Lung (tissue), 17 donors: ENCODE measurements at places on chromosomes 7 and 10. TPM values are rescaled to one million over a fixed set of nuclear protein-coding genes. Genes with fewer than 3 reads are reported as not detected.
A peak's percentile ranks its signal among the peaks of the same experiment; 100 is the strongest.

DNA sequence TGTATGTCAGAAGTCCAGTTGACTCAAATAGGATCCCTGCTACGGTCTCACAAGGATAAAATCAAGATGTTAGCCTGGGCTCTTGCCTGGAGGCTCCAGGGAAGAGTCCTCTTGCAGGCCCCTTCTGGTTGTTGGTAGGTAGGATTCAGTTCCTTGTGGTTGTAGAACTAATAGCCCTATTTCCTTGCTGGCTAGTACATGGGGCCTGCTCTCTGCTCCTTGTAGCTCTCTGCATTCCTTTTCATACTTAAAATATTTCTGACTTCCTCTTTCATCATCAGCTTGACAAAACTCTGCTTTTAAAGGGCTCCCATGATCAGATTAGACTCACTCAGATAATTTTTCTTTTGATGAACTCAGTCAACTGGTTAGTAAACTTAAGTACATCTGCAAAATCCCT lies 756.7 kb downstream of the GATA3 start:
- H3K27ac ChIP-seq = no peak overlapping the region
- no peaks in the 10 kb centered on the region for H3K4me1 ChIP-seq
- H3K4me3 ChIP-seq = no peak overlapping the region
- no peaks in the 10 kb centered on the region for H3K36me3 ChIP-seq

Gene ERVW-1
- total RNA-seq = not detected

GRCh38 chr10:27578316-27578715 lies 74.2 kb downstream of the RAB18 start:
- DNase-seq = no peak
- no peak overlapping the region for H3K4me3 ChIP-seq
- no peaks in the 10 kb centered on the region for H3K36me3 ChIP-seq
- no peaks in the 10 kb centered on the region for H3K27me3 ChIP-seq
- no peaks in the 10 kb centered on the region for H3K4me1 ChIP-seq

Gene FBXL13
- total RNA-seq = 12.3 TPM

GRCh38 chr10:119282446-119282845 lies 75.1 kb downstream of the GRK5 start:
- H3K27ac ChIP-seq = peak overlapping the region; percentile 23
- no peaks in the 10 kb centered on the region for H3K27me3 ChIP-seq
- H3K4me3 ChIP-seq = no peak overlapping the region
- peaks cover 52% of the 10 kb centered on the region for H3K4me1 ChIP-seq
- no peak for DNase-seq

DNA sequence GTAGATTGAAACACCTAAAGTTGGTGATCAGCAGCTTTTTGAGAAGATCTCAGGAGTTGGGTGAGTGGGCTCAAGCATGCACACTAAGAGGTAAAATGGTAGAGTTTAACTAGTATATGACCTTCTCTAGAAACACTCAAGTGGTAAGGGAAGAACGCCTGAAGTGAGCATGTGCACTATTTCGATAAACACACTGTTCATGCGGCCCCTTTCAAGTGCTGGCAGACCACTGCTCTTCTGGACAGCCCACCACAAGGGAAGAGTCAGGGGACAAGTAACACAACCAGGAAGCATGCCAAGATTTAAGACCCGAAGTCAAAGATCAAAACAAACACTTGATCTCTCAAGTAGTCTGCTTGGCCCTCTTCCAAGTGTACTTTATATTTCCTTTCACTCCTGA lies 519.5 kb upstream of the ZWINT start:
- no peaks in the 10 kb centered on the region for H3K36me3 ChIP-seq
- no peaks in the 10 kb centered on the region for H3K27me3 ChIP-seq
- H3K4me3 ChIP-seq = no peak overlapping the region
- DNase-seq = peak; percentile 92

- H3K36me3 ChIP-seq = no peaks in the 10 kb centered on the region
- no peak for DNase-seq
- H3K27me3 ChIP-seq = no peaks in the 10 kb centered on the region
These were observed 98.6 kb upstream of the PRPS1L1 start for GRCh38 chr7:18126281-18126680.

GRCh38 chr10:43235070-43235900 lies 31.6 kb downstream of the RASGEF1A start:
- H3K27me3 ChIP-seq = no peaks in the 10 kb centered on the region
- no peak for DNase-seq
- H3K27ac ChIP-seq = no peak overlapping the region

- no peak overlapping the region for H3K4me3 ChIP-seq
- peaks cover 3% of the 10 kb centered on the region for H3K4me1 ChIP-seq
- no peaks in the 10 kb centered on the region for H3K27me3 ChIP-seq
These were observed 189.7 kb downstream of the THSD7A start for GRCh38 chr7:11642276-11642675.

GRCh38 chr7:135181261-135181928 lies 10.9 kb upstream of the CYREN start:
- no peak for DNase-seq
- no peak overlapping the region for H3K4me3 ChIP-seq
- no peaks in the 10 kb centered on the region for H3K4me1 ChIP-seq
- H3K27me3 ChIP-seq = no peaks in the 10 kb centered on the region
- H3K27ac ChIP-seq = no peak overlapping the region

DNA sequence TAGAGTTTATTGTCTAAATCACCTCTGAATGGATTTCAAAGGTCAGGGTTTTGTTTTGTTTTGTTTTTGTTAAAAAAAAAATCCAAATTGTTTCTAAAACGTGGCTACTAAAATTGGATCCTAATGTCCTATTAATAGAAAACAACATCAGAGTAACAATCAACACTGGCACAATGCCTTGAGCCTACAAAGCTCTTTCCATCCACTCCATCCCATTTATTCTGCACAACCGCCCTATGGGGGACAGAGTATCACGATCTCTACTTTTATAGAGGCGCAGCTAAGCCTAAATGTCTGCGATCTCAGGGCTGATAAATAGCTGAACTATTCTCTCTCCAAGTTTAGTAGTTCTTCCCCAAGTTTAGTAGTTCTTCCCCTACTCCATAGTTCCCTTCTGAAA lies 78.8 kb downstream of the FGFR2 start:
- H3K27me3 ChIP-seq = no peaks in the 10 kb centered on the region
- no peaks in the 10 kb centered on the region for H3K36me3 ChIP-seq
- H3K27ac ChIP-seq = no peak overlapping the region
- peaks cover 6% of the 10 kb centered on the region for H3K4me1 ChIP-seq

Gene AGK
- total RNA-seq = 39.1 TPM

GRCh38 chr7:157177983-157178381 lies 39.3 kb downstream of the UBE3C start:
- no peaks in the 10 kb centered on the region for H3K27me3 ChIP-seq
- no peak overlapping the region for H3K4me3 ChIP-seq
- no peak overlapping the region for H3K27ac ChIP-seq

- no peaks in the 10 kb centered on the region for H3K27me3 ChIP-seq
- peak; percentile 66 for DNase-seq
- H3K27ac ChIP-seq = no peak overlapping the region
- peaks cover 9% of the 10 kb centered on the region for H3K36me3 ChIP-seq
- peaks cover 11% of the 10 kb centered on the region for H3K4me1 ChIP-seq
These were observed 109.6 kb downstream of the WNT2 start for GRCh38 chr7:117212969-117213877.

DNA sequence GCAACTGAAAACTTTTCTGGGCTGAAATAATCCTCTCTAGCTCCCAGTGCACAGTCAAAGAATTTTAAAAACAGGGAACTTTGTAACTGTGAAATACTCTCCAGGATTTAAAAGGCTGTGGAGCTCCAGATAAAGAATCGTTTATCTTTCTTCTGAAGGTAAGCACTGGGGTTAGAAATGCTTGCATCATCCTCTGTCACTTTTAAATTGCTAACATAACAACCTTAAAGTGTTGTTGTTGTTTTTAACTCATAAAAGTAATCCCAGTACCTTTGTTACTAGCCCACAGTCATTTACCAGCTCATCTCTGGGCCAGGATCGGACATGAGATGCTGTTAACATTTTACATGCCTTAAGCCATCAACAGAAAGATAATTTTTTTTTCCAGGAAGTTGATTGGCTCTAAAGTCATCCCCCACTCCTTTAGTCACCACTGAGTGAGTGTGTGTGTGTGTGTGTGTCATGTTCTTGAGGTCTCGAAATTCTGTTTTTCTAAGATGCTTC lies at the start of gene SLC39A12:
Gene SLC39A12 (plus strand): TSS at position 51 of the 504 bp plus-strand sequence. CDS start 1,359 bp downstream, outside the sequence.
- H3K4me1 ChIP-seq = no peaks in the 10 kb centered on the region
- no peaks in the 10 kb centered on the region for H3K27me3 ChIP-seq
- DNase-seq = no peak
- H3K27ac ChIP-seq = no peak within 1 kb of the TSS
- H3K36me3 ChIP-seq = no peaks in the 10 kb centered on the region
- no peak within 1 kb of the TSS for H3K4me3 ChIP-seq

Gene PAX4
- not detected for total RNA-seq
